ENCODE measurements at places on chromosomes 3 and 15.
A peak's percentile ranks its signal among the peaks of the same experiment; 100 is the strongest.

DNA sequence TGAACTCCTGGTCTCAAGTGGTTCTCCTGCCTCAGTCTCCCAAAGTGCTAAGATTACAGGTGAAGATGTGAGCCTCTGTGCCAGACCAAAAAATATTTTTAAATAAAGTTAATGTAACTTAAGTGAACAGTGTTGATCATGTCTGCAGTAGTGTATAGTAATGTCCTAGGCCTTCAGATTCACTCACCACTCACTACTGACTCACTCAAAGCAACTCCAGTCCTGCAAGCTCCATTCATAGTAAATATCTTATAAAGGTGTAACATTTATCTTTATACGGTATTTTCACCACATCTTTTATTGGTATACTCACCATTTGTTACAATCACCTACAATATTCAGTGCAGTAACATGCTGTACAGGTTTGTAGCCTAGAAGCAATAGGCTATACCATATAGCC lies 264.2 kb downstream of the ULK4 start:
- no peak for DNase-seq

GRCh38 chr15:34318277-34319079 lies 19.1 kb downstream of the SLC12A6 start:
- DNase-seq: peak; percentile 64

- no peak for DNase-seq
Measured at GRCh38 chr3:42345811-42346210, 64.6 kb downstream of the LYZL4 start.

DNA sequence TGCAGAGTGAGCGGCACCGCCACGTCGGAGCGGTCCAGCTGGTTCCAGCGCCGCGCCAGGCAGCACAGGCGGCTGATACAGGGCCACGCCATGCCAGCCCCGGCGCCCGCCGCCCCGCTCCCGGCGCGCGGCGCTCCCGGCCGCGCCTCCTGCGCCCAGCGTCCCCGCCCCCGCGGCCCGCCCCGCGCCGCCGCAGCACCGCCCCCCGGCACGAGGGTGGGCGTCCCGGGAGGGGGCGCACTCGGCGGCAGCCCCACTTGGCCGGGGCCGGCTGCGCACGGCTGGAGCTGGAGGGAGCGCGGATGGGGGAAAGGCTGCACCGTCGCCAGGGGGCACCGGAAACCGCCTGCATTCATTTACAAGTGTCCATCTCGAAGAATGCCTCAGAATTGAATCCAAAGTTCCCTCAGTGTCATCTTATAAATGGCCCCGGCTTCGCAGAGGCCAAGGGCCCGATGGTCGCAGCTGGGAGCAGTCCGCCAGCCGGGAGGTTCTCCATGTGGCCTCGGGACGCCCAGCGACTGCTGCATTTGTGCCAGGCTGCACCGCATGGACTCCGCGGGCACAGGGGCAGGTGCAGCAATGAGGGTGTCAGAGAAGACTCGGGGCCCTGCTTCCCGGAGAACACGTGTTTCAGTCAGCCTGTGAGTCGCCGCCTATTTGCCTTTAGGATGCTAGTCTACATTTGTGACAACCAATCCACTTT lies at the start of gene MAP6D1:
MAP6D1 (minus strand) TSS at position 122 of the 706 bp plus-strand sequence; CDS start at position 92, 30 bp downstream.
- peak; percentile 84 for DNase-seq

GRCh38 chr3:24829011-24829581 lies 334.4 kb upstream of the THRB start:
- DNase-seq: peak; percentile 52

DNA sequence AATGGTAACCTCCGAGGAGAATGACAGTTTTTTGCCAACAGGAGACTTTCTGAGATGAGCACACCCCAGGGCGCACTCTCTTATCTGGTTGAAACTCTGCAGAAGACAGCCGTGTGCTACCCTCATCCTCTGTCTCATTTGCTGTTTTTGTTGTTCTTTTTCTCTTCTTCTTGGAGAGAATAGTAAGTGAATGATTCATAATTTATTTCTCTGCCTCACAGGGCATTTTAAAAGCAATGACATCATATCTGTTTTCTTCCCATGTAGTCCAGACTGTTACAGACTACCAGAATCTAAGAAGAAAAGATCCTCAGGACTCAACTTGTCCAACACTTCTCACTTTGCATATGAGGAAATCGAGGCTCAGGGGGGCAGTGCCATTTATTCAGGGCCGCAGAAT lies 771.1 kb upstream of the GRM7 start:
- DNase-seq: no peak

GRCh38 chr3:62046326-62046725 lies 327.0 kb downstream of the FEZF2 start:
- no peak for DNase-seq

DNA sequence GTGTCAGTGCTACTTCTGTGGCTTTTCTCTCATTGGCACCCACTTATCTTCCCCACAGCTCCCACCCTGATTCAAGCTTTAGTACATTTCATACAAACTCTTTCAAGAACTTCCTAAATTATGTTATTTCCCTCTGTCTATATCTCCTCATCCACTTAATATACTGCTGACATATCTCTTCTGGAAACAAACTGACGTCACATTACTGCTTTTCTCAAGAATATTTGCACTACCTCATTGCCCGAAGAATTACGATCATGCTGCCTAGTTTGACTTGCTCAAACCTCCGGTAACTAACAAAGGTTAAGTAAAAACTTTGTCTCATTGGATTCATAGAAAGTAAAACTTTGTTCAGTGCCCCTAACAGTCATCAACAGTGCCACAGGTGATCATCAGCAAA lies 76.5 kb downstream of the STAC start:
- no peak for DNase-seq

DNA sequence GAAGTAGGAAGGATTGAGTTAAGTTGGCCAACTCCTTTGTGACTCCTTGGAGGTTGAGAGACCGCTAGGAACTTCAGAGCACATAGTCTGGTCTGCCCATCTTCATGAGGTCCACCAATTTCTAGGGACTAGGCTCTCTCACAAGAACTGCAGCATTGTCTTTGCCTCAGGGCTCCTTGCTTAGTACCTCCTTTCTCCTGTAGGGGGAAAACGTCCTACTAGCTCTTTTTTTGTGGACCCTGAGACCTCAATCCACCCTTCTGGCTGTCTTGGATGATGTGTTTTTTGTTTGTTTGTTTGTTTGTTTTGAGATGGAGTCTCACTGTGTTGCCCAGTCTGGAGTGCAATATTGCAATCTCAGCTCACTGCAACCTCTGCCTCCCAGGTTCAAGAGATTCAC lies 21.6 kb downstream of the REC114 start:
- no peak for DNase-seq

GRCh38 chr3:127714125-127714571 lies 41.4 kb downstream of the ABTB1 start:
- no peak for DNase-seq

- DNase-seq: no peak
Measured at GRCh38 chr3:123791898-123792297, 92.2 kb downstream of the MYLK start.

- no peak for DNase-seq
Measured at GRCh38 chr15:76353023-76353577, 16.5 kb downstream of the ISL2 start.

DNA sequence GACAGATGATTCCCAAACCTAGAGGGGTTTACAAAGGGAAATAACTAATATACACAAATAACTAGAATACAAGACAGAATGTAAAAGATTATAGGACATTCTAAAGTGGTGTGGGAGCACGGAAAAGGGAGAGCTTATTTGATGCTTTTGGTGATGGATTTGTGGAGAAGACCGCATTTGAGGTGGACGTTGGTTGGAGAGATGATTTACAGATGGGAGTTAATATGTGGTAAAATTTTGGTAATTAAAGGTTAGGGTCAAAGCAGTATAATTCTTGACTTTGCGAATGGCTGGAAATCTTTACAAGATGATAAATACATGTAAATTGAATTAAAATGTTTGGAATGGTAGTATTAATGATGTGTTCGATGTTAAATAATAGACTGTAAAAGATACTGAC lies 1.2 kb downstream of the KNL1 start:
- no peak for DNase-seq

DNA sequence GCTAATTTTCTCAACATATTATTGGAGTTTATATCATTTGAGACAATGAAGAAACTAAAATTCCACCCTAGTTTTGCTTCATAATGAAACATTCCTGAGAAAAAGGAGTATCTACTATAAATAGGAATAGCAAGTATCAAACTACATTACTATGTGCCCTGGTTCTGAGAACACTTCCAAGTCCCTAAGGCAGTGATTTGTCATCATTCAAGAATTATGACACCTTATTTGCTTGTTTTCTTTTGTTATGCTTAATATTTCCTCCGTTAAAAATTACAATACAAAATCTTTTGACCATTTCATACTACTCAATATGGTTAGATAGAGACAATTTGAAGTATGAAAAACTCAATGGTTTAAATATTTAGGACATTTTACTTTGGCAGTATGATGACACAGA lies 707.8 kb upstream of the GOLIM4 start:
- no peak for DNase-seq

GRCh38 chr3:161602475-161602874 lies 105.9 kb downstream of the OTOL1 start:
- DNase-seq: no peak

- no peak for DNase-seq
Measured at GRCh38 chr3:13045241-13045903, 27.9 kb downstream of the IQSEC1 start.

GRCh38 chr3:160677459-160677881 lies 510 bp downstream of the ARL14 start:
- no peak for DNase-seq

- peak; percentile 64 for DNase-seq
Measured at GRCh38 chr15:94206463-94207167, 24.7 kb upstream of the MCTP2 start.
